ENCODE measurements at places on chromosomes 4 and X. TPM values are rescaled to one million over a fixed set of nuclear protein-coding genes. Genes with fewer than 3 reads are reported as not detected.

Gene PGK1
- 1,280 TPM for total RNA-seq

Gene VCX3B
- total RNA-seq: not detected

Gene ARL13A
- total RNA-seq: not detected

Gene MRFAP1
- total RNA-seq: 112 TPM

Gene ETNPPL
- under 0.01 TPM for total RNA-seq

Gene SOX3
- not detected for total RNA-seq

Gene ADGRG4
- not detected for total RNA-seq

Gene DSPP
- not detected for total RNA-seq

Gene WDR13
- total RNA-seq: 62.4 TPM

Gene IL21
- not detected for total RNA-seq

Gene UGT2A3
- total RNA-seq: not detected

GRCh38 chr4:5462896-5463295, 245.5 kb downstream of the EVC2 start:
- no peak for DNase-seq

DNA sequence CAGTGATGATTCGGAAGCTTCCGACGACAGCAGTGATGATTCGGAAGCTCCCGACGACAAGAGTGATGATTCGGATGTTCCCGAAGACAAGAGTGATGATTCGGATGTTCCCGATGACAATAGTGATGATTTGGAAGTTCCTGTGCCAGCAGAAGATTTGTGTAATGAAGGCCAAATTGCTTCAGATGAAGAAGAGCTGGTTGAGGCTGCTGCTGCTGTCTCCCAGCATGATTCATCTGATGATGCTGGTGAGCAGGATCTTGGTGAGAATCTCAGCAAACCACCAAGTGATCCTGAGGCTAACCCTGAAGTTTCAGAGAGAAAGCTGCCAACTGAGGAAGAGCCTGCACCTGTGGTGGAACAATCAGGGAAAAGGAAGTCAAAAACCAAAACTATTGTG, 14.2 kb downstream of the CXCR3 start:
- peak; percentile 68 for DNase-seq

DNA sequence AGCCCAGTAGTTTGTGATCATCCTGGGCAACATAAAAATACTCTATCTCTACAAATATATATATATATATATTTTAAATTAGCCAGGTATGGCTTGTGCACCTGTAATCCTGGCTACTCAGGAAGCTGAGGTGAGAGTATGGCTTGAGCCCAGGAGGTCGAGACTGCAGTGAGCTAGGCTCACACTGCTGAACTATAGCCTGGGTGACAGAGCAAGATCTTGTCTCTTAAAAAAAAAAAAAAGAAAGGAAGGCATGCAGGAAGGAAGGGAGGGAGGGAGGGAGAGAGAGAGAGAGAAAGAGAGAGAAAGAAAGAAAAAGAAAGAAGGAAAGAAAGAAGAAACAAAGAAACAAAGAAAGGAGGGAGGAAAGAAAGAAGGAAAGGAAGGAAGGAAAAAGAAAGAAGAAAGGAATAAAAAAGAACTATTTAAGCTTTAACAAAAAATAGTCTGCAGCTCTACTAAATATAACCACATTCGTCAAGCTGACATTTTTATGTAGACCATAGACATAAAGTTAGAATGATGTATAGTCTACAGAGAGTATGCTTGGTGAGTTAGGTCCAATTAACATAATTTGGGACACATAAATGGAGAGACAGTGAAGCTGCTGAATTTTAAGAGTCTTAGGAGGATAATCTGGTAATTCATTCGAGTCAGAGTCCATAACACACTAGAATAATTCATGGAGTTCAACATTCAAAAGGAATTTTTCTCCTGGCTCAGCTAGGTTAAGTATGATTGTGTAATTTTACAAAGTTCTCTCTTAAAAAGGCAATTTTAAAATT, 111.9 kb downstream of the GLRA3 start:
- DNase-seq: no peak

- DNase-seq: peak; percentile 47
These were observed 8.7 kb upstream of the TADA2B start for GRCh38 chr4:7034262-7035081.

DNA sequence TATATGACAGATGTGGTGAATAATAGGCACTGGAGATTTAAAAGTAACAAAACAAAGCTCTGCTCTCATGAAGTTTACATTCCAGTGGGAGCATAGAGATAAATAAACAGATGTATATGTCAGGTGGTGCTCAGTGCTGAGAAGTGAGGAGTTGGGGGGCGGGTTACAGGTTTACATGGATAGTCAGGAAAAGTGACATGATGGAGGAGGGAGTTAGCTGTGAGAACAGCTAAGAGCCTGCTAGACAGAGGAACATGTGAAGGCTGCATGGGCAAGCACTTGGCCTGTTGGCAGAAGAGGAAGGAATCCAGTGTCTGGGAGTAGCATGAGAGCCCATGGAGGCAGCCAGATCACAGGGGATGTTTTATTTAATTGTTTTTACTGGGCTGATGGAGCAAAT, 10.2 kb upstream of the TMEM156 start:
- DNase-seq: no peak

GRCh38 chr4:183637461-183637860, 21.5 kb downstream of the RWDD4 start:
- no peak for DNase-seq

DNA sequence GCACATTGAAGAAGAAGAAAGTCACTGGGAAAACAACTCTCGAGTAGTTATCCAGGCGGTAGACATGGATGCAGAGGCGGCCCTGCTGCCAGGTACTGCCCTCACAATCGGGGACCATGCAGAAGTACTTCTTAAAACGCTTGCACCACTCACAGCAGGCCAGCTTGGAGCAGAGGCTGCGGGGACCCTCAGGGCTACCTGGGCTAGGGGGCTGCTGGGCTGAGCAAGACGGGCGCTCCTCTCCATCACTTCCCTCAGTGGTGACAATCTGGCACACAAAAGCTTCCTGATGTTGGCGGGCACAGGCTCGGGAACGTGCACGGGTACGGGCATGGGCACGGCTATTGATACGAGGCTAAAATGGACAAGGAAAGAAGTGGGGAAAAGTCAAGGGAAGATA, 19.7 kb downstream of the GABRE start:
- DNase-seq: no peak

GRCh38 chr4:172706000-172706399, 462.6 kb upstream of the GALNT7 start:
- DNase-seq: no peak

DNA sequence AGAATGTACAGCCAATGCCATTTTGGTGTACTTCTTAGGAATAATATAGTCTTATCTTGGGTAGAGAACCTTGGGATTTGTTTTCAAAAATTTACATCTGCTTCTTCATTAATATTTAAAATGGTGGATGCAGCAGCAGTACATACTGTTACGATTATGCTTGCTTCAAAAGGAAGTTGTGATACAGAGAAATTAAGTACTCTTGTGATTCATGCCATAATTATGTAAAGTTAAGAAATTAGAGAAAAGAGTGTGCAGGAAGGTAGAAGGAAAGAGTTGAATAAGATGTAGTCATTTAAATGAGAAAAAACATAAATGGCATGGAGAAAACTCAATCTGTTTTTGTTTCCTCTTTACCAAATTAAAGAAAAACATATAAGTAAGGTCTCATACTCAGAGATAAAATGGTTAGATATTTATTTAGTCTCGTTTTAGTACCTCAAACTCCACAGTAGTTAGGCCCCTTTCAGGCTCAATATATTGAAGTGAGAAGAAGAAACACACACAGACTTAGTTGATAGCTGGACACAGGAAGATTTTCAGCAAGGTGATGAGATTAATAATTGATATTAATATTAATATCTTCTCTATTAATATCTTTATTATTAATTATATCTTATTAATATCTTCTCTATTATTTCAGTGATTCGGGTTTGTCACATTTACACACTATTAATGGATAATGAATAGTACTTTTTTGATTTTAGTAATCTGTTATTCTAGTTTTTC, 70.1 kb upstream of the HPGD start:
- DNase-seq: no peak

- no peak for DNase-seq
These were observed 66.9 kb downstream of the PARM1 start for GRCh38 chr4:74999714-75000309.

DNA sequence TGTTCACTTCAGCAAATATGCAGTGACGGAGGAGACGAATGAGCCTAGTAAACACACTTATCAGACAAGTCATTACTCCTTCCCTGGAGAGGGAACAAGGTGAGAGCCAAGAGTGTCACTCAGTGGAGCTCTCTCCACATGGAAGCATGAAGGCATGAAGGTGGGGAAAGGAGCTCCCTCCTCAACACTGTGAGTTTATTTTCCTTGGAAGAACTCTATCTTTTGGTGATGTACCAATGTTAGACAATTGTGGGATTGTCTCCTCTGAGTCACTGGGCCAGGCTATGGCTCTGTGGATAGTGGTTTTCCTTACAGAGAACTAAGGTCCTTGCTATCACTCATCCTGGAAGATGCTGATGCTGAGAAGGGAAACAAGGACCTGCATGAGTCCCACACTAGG, 200.2 kb downstream of the CPEB2 start:
- peak; percentile 3 for DNase-seq

DNA sequence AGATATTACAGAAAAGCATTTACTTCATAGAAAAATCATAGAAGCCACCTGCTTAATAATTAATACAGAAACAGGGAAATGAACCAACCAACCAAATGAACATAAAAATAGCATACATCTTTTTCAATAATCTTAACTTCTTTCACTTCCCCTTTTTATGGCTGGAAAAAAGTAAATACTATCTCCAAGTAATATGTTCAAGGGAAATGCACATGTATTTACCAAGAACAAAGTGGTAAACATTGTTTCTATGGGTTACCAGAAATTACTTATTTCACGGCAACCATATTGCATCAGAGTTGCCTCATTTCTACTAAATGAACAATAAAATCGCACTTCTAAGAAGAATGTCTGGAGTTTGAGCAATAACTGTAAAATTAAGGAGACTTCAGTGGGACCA, 321.3 kb downstream of the TMA16 start:
- DNase-seq: no peak

GRCh38 chr4:78797777-78798284, 21.7 kb downstream of the BMP2K start:
- no peak for DNase-seq

GRCh38 chr4:89221167-89221867, 86.3 kb downstream of the GPRIN3 start:
- DNase-seq: no peak

- no peak for DNase-seq
These were observed 433.6 kb downstream of the GASK1B start for GRCh38 chr4:157739242-157739641.

DNA sequence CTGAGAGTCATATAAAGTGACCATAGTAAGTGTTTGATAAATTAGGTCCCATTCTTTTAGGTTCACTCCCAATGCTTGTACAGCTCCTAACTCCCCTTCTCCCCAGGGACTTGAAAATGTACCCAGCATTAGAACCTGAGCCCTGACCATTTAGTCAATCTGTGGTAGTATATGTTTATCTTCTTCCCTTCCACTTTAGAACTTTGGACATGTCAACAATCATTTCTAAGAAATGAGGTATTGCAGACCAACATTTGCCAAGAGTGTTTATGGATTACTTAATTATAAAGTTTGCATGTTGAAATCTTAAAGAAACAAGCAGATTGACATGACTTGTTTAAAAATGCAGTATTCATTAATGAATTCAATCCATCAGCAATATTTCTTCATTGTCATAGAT, 26.0 kb downstream of the AFM start:
- no peak for DNase-seq

- peak; percentile 78 for DNase-seq
These were observed 581 bp upstream of the STK32B start for GRCh38 chr4:5050520-5051277.

- no peak for DNase-seq
These were observed 147.0 kb downstream of the APBB2 start for GRCh38 chr4:41067369-41067768.

- no peak for DNase-seq
These were observed 17.1 kb downstream of the PSAPL1 start for GRCh38 chr4:7417639-7418038.

- peak; percentile 51 for DNase-seq
These were observed 29.1 kb upstream of the TRO start for GRCh38 chrX:54891573-54891972.

DNA sequence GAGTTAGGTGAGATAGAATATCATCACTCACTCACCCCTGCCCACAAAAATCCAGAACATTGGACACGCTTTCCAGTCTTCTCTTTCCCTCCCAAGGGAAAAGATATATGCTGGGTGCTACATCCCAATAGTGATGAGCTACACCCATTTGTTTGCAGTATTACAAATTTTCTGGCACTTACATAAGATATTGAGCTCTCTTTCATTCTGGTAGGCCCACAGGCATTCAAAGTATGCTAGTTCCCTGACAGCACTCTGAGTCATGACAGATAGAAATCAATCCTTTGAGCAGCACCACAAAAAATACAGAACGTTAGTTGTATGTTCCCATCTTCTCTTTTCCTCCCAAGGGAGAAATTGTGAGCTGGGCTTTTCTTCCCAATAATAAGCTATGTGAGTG, 477.6 kb upstream of the GRID2 start:
- peak; percentile 43 for DNase-seq

GRCh38 chrX:37697169-37697760, 11.7 kb downstream of the XK start:
- no peak for DNase-seq

DNA sequence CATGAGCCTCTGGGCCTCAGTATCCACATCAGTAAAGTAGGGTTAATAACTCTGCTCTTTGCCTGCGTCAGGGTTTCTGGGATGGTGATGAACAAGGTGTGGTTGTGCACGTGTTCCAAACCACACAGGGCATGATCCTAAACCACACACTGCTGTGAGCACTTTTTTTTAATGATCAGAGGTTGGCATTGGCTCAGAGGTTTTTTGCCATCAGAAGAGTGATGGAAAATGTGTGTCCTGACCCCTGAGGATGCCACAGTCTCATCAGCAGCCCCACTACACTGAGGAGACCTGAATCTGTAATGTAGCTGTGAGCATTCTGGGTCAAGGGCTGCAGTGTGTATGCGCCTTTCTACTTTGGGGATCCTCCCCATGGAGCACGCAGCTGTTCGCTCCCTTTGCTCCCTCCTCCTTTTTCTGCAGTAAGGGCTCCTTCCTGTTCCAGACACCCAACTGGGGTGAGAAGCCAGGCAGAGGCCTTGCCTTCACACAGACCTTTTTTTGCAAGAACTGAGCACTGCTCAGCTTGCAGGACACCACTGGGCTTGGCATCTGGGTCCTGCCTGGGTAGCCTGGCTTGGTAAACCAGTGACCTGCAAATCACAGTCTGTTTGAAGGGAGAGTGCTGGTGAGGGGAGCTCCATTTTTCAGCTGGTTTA, 87.5 kb downstream of the MAMLD1 start:
- no peak for DNase-seq

GRCh38 chr4:157045507-157046127, 30.3 kb upstream of the GLRB start:
- DNase-seq: peak; percentile 78

DNA sequence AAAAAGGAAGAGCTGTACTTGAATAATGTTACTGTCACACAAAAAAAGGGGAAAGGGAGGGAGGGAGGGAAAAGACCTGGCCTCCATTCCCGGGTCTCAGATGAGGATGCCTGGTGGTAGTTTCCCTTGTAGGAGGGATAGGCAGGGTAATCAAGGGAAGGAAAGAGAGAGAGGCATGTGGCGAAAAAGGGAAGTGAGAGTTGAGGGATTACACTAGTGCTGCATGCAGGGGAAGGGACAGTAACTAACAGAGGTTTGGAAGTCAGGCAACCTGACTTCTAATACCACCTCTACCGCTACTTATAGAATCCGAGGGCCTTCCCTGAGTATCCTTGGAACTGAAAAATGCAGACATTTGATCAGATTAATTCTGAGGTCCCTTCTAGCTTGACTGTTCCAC, 821.7 kb upstream of the FTHL17 start:
- no peak for DNase-seq

GRCh38 chr4:15729910-15730533, 27.2 kb downstream of the BST1 start:
- peak; percentile 46 for DNase-seq

All from RPMI7951 (cell line).